ENCODE measurements at places on chromosomes 11 and 22.
A peak's percentile ranks its signal among the peaks of the same experiment; 100 is the strongest.

DNA sequence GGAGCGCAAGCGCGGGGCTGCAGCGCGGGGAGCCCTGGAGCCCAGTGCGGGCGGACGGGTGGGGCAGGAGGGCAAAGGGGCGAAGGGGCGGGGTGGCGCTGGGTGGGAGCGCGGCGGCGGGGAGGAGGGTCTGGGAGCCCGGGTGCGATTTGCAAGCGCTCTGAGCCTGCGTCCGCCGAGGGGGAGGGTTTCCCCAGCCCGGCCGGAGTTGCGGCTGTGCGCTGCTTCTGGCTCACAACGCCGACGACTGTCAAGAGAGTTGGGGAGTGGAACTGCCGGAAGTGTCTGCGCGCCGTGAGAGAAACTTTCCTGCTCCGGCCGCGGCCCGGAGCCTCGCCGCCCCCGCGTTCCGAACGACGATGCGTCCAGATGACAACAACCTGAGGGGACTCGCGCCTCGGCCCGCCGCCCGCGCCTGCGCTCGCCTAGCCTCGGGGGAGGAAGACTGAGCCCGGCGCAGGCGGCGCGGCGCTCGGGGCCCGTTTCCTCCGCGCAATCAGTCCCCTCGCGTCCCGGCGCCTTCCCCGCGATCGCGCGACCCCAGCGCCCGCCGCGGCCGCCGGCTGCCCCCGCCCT lies at the start of gene ARHGAP42:
Gene ARHGAP42, plus strand, starts transcription at position 235 of the 576 bp plus-strand sequence. CDS start 391 bp downstream, outside the sequence.
- no peaks in the 10 kb centered on the region for H3K27me3 ChIP-seq
- H3K27ac ChIP-seq = no peak within 1 kb of the TSS
- peaks cover 6% of the 10 kb centered on the region for H3K4me1 ChIP-seq
- H3K4me3 ChIP-seq = no peak within 1 kb of the TSS
- DNase-seq = no peak

- H3K27me3 ChIP-seq = peaks cover 14% of the 10 kb centered on the region
- H3K4me1 ChIP-seq = peaks cover 76% of the 10 kb centered on the region
- peak within 1 kb of the TSS; percentile 42 for H3K4me3 ChIP-seq
- no peak for DNase-seq
- no peaks in the 10 kb centered on the region for H3K36me3 ChIP-seq
Measured at GRCh38 chr11:66316849-66317251, at the start of gene CD248. Gene CD248 (minus strand): TSS chr11:66317044. CDS start chr11:66317027, 17 bp downstream.

DNA sequence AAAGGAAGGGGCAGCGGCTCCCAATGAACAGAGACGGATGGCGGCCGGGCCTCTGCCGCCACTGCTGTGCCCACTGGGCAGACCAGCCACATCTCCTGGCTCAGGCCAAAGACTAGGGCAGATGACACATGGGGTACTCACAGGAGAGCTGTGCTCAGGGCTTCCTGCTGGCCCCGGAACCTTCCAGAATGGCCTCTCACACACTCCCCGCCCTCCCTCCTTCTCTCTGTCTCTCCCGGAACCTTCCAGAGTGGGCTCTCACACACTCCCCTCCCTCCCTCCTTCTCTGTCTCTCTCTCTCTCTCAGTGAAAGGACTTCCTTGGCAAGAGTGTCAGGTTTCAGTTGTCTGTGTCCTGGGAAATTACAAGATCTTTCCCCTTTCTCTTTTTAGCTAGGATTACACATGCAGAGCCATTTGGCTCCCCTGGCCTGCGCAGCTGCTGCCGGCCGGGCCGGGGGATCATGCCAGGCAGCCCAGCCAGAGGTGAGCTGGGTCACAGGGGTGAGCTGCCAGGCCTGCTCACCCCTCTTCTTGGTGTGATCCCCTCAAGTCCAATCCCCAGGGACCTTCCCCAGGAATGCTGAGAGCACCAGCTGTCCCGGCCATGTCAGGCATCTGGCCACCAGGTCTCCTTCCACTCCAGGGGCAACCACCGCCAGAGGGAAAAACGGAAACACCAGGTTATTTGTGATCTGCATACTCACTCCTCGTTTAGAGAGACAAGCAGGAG lies 45.3 kb upstream of the ADA2 start:
- no peaks in the 10 kb centered on the region for H3K36me3 ChIP-seq
- DNase-seq = no peak
- H3K4me1 ChIP-seq = peaks cover 16% of the 10 kb centered on the region

GRCh38 chr11:108551651-108552462 lies 41.7 kb downstream of the EXPH5 start:
- no peaks in the 10 kb centered on the region for H3K4me1 ChIP-seq
- H3K27ac ChIP-seq = no peak overlapping the region
- DNase-seq = no peak
- H3K36me3 ChIP-seq = no peaks in the 10 kb centered on the region
- H3K4me3 ChIP-seq = no peak overlapping the region
- H3K27me3 ChIP-seq = peaks cover 4% of the 10 kb centered on the region

DNA sequence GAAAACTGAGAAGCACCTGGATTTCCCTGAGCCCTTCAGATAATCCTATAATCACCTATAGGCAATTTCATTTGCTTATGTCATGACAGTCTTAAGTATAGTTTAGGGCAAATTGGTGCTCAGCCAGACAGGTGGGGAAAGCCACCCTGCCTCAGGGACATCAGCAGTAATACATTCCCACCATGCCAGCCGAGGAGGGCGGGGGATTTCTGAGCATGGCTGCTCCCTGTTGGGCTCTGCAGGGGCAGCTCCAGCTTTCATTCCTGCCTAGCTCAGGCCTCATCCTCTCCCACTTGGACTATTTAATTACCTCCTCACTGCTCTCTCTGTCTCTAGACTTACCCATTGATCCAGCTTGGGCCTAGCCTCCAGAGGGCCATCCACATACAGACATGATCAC lies 9.0 kb upstream of the DRD2 start:
- no peaks in the 10 kb centered on the region for H3K4me1 ChIP-seq
- H3K36me3 ChIP-seq = no peaks in the 10 kb centered on the region
- no peak for DNase-seq
- H3K27me3 ChIP-seq = no peaks in the 10 kb centered on the region
- H3K27ac ChIP-seq = no peak overlapping the region
- H3K4me3 ChIP-seq = no peak overlapping the region

All from T-cell (primary cell).